Activated naive CD4-positive, alpha-beta T cell (primary cell): ENCODE measurements at places on chromosomes 1 and 21.

- no peak for DNase-seq
Observed at GRCh38 chr1:15186846-15187151, 33.3 kb downstream of the TMEM51 start.

GRCh38 chr1:158496374-158496773, 24.4 kb downstream of the OR10R2 start:
- DNase-seq: no peak

GRCh38 chr1:157495285-157495684, 57.0 kb downstream of the FCRL5 start:
- no peak for DNase-seq

DNA sequence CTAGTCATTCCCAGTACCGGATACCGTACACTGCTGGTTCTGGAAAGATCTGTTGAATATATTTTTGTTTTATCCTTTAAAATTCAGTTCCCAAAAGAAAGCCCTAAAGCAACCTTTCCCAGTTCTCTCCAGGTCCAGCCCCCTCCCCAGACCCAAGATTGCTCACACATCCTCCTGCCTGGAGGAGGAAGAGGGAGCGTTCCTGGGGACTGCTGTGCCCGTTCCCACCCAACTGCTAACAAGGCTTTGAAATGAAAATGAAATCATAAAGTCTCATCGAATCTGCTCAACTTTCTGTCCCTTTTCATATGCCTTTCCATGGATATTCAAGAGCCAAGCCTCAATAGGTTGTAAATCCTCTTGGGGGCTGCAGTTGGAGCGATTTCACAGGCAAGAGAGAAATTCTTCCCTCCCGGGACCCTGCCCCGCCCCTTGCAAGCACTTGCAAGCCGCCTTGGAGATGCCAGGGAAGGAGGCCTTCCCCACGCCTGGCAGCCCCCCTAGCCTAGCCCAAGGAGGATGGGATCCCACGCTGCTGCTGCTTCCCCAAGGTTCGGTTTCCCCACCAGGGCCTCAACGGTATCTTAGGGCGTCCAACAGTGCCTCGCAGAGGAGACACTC, 113.2 kb upstream of the CACHD1 start:
- DNase-seq: no peak

DNA sequence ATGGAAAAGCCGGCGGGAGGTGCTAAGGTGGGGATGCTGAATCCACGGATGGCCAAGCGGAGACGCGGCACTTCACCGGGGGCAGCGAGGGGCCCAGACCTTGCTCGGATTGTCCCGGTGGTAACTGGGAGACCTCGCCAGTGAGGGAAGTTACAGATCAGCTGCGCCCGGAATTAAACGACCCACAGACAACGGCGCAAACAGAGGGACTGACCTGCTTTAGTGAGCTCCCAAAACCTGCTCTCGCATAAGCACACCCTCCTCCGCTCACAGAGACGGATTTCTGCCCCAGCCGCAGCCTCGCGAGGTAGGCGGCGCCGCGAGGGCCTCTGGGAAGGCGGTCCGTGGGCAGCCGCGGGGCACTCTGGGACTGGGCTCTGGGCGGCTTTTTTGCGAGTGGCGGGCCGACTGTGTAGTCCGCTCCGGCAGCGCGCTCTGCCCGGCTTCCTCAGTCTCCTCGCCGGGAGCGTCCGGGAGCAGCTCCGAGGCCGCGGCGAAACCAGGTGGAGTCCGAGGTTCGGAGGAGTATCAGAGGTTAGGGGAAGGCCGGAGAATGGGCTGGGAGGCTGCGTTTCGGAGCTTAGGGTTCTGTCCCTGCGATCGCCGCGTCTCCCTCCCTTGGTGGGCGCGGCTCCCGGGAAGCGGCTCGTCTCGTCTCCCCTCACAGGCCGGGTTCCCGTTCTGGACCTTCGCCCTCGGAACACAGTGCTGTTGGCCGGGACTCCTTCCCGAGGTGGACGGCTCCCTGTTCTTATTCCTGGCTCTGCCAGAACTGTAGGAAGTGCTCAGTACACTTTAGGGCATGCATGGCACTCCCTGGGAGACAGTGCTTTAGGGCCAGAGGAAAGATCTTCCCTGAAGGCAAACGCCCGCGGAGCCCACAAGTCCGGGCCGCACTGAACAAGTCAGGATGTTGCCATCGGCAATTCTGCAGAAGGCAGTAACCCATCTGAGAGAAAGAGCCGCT, at the start of gene EXO5:
Gene EXO5, plus strand, starts transcription at position 393 of the 967 bp plus-strand sequence. CDS start 5,778 bp downstream, outside the sequence.
- DNase-seq: peak; percentile 61

DNA sequence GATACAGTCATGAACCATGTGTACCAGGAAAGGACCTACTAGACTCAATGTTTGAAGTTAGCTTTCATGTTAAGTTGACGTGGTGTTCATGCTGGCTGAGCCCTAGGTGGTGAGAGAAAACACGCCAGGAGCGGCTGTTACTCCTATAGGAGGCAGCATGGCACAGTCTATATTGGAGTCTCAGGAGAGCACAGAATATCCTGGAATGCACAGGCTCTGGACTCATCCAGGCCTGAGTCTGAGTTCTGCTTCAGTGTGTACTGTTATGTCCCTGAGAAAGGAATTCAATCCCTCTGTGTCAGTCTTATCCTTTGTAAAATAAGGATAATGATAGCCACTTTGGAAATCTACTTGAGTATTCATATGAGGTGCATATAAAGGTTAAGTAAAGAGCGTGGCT, 41.2 kb downstream of the DPT start:
- DNase-seq: no peak

GRCh38 chr1:90434460-90434859, 282.6 kb downstream of the BARHL2 start:
- DNase-seq: no peak

GRCh38 chr1:36696261-36696940, 213.7 kb upstream of the CSF3R start:
- DNase-seq: no peak

DNA sequence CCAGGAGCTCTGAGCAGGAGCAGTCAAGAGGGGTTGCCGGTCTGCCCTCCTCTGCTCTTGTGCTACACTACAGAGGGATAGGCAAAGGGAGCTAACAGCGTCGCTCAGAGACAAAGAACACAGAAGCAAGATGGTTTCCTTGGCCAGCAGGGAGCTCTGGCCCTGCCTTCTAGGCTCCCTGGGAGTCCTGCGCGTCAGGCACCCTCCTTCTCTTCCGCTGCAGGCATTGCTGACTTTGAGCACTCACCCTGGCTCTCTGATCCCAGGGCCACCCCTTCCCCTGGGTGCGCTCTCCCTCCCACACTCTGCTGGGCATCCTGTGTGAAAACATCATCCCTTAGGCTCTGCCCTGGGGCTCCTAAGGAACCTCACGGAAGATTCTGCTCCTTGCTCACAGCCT, 489 bp downstream of the TNNI1 start:
- DNase-seq: no peak

DNA sequence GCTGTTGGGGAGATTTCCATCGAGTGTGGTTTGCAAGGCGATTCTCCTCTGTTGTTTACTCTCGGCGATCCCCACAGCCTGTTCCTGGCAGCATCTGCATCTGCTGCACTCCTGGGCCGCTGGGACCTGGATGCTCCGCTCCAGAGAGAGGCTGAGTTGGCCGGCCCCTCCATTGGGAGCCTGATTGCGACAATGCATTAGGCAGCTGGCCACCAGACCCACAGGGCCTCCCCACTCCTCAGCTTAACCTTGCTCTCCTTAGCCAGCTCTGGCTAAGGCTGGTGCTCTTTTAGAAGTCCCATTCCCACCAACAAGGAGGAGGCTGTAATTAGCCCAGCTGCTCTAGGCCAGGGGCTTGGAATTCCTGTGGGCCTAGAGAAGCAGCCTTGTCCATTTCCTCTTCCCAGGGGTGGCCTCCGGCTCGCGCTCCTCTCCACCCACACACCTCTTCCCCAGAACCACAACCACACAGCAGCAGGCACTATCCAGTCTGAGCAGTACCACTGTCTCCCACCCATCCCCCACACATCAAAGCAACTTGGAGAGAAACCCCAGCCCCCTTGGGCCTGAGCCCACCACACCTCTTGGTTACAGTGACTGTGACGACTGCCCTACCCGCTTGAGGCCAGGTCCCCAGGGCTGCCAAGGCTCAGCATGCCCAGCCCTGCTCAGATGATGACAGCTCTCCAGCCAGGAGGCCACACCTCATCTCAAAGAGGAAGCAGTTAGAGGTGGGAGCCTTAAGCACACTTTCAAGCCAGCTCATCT, 193.8 kb upstream of the EDN2 start:
- no peak for DNase-seq

DNA sequence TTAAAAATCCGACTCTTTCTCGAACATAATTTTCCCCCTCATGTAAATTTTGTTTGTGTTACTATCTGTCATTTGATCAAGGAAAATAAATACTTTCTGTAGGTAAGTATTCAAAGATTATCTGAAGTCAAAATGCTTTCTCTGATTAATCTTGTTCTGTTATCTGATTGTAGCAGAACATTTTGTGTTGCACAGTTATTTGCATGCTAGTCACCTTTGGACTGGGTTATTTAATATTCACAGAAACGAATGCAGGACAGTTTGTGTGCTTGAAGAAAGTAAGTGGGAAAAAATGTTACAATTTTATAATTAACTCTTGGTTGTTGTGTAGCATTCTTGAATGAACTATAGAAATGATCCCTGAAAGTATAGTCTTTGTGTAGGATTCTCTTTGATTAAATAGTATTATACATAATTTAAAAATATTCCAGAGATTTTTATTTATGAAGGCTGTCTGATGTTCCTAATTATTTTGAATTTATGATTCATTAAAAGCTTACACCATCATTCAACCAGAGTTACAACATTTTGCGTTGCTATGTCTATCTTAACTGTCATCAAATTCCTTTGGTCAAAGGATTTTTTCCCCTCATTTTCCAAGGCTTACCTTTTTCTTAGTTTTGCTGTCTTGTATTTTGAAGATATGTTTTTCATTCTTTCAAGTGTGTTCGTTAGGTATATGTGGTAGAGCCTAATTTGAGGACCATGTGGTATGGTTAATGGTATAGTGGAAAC, 176.6 kb downstream of the GIPC2 start:
- no peak for DNase-seq

DNA sequence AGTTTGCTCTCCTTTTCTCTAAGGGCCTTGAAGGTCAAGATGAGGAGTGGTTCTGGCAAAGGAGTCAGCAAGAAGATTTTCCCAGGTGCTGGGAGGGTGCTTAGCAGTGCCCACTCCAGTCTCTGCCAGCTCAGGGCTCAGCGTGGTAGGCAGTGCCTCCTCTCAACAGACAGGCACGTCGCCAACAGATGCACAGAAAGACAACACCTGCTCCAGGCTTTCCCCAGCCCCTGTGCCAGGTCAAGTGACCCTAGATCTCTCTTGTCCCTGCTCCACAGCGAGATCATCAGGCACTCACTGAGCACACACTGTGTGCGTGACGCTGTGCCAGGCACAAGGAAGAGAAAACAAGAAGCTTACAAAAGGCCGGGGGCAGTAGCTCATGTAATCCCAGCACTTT, 86.0 kb downstream of the CASZ1 start:
- DNase-seq: no peak

DNA sequence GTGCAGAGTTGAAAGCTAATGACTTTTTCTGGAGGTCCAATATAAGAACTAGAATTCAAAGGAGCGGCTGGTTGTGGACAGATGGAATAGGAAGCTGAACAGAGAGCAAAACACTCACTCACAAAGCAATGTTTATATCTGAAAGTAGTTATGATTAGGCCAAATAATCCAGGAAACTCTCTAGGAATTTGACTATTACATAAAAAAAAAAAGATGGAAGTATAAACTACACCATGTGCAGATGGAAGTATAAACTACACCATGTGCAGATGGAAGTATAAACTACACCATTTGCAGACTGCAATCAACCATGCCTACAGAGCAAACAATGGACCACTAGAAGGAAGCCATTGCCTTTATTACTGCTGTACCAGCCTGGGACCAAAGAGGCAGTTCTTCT, 771.1 kb downstream of the BRINP3 start:
- no peak for DNase-seq
